Pancreas (tissue), 10 donors: ENCODE measurements at places on chromosomes 2 and 18. TPM values are rescaled to one million over a fixed set of nuclear protein-coding genes. Genes with fewer than 3 reads are reported as not detected.
A peak's percentile ranks its signal among the peaks of the same experiment; 100 is the strongest.

DNA sequence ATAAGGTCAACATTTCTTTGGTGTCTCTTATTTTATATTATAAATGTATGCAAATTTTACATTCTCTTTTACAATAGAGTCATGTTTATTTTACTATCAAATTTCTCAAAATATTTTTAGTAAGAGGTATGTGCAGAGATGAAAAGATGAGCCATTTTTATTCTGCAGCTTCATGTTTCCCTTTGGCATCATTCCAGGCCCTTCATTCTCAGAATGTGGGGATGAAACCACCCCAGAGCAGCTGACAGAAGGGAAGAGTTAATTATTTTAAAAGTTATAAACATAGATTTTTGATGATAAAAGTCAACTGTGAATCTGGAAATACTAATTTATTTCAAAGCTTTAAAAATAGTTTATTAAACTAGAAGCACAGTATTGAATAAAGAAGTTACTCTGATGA is 12.8 kb upstream of the FSHR start:
- no peaks in the 10 kb centered on the region for H3K4me1 ChIP-seq
- H3K27ac ChIP-seq: no peak overlapping the region
- H3K27me3 ChIP-seq: no peaks in the 10 kb centered on the region
- H3K36me3 ChIP-seq: no peaks in the 10 kb centered on the region
- DNase-seq: no peak
- H3K4me3 ChIP-seq: no peak overlapping the region

GRCh38 chr18:79335833-79336360 is 59.8 kb upstream of the NFATC1 start:
- no peak overlapping the region for H3K27ac ChIP-seq
- no peaks in the 10 kb centered on the region for H3K4me1 ChIP-seq
- DNase-seq: no peak
- H3K36me3 ChIP-seq: peaks cover under 1% of the 10 kb centered on the region

DNA sequence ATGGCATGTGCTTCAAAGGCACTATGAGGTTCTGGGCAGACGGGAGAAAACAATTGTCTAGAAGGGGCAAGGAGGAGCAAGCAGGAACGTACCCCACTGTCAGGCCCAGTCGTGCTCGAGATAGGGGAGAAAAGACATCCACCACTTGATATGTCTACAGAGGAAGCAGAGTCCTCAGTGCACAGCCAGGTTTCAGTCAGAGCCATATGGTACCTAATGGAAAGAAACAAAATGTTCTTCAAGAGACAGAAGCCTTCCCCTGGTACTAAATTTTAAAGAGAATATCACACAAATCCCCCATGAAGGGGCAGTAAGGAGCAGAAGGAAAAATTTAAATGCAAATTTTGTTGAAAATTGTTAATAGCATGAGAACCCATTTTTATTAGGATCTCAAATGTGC is 21.9 kb downstream of the THUMPD2 start:
- H3K27me3 ChIP-seq: no peaks in the 10 kb centered on the region
- H3K4me3 ChIP-seq: no peak overlapping the region
- no peak overlapping the region for H3K27ac ChIP-seq
- H3K4me1 ChIP-seq: no peaks in the 10 kb centered on the region

DNA sequence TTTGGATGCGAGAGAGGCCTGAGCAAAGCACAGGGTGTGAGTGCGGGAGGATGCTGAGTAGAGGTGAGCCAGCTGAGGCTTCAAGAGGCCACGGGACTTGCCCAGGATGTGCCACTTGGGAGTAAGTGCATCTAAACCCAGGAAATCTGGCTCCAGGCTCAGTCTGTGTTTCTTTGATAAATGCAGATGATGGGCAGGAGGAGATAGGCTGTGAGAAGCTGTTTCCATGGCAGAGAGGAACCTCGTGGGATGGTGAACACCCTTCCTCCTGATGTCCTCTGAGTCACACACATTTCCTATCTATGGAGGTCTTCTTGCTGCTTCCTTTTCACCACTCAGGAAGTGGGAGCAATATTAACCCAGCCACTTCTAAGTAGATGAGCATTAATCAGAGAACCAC is 38.4 kb upstream of the CELF4 start:
- H3K4me3 ChIP-seq: no peak overlapping the region
- no peaks in the 10 kb centered on the region for H3K4me1 ChIP-seq
- H3K36me3 ChIP-seq: no peaks in the 10 kb centered on the region
- H3K27ac ChIP-seq: no peak overlapping the region
- H3K27me3 ChIP-seq: no peaks in the 10 kb centered on the region

CNTNAP5 gene
- 0.28 TPM for total RNA-seq

DNA sequence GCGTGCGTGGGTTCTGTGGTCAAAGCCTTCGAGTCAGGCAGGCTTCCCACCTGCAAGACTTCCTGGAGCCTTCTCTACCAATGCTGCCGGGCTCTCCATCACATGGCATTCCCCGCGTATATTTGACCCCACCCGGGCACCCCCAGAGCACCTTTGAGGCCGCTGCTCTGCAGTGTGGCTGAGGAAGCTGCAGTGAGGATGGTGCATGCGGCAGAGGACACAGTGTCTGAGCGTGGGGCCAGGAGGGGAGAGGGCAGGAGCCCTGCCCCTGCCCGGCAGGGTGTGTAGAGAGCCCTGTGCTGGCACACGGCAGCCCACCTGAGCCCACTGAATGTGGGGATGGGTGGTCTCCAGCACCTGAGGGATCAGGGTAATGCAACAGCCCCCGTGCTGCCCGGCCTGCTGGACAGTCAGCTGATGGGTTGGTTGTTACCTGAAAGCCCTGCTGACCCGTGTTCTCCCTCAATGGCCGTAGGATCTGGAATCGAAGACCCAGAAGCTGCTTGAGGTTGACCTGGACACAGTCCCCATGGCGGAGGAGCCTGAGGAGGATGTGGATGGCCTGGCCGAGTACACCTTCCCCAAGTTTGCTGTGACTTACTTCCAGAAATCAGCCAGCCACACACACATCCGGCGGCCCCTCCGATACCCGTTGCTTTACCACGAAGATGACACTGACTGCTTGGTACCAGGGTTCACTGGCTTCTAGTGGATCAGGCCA is 36.8 kb upstream of the GPR17 start:
- H3K27ac ChIP-seq: no peak overlapping the region
- DNase-seq: peak; percentile 7
- no peaks in the 10 kb centered on the region for H3K4me1 ChIP-seq
- no peak overlapping the region for H3K4me3 ChIP-seq
- H3K27me3 ChIP-seq: no peaks in the 10 kb centered on the region
